ENCODE measurements at places on chromosomes 7 and 10. TPM values are rescaled to one million over a fixed set of nuclear protein-coding genes. Genes with fewer than 3 reads are reported as not detected.

Gene ZNF467
- 1.6 TPM for total RNA-seq

Gene KLF14
- not detected for total RNA-seq

Gene KDM7A
- 6.5 TPM for total RNA-seq

Gene OR13A1
- not detected for total RNA-seq

Gene ICA1
- total RNA-seq, result 0.13 TPM

Gene EPO
- not detected for total RNA-seq

Gene NPFFR1
- total RNA-seq, result not detected

Gene SORBS1
- total RNA-seq, result 1.6 TPM

Gene ZNF736
- 7.4 TPM for total RNA-seq

Gene TAS2R41
- not detected for total RNA-seq

Gene UCN3
- not detected for total RNA-seq

Gene ZNF503
- 19.7 TPM for total RNA-seq

Gene PSMG3
- total RNA-seq, result 14.2 TPM

Gene MXI1
- total RNA-seq, result 47.1 TPM

Gene UNCX
- not detected for total RNA-seq

Gene NOS3
- total RNA-seq, result 0.33 TPM

Gene KAZALD1
- 26.8 TPM for total RNA-seq

Gene UPK3B
- 0.46 TPM for total RNA-seq

Gene TFR2
- 1.9 TPM for total RNA-seq

Gene SLC16A9
- 2.5 TPM for total RNA-seq

Gene CNPY1
- total RNA-seq, result not detected
